ENCODE measurements at places on chromosomes 2 and 18.
A peak's percentile ranks its signal among the peaks of the same experiment; 100 is the strongest.

- no peak for DNase-seq
Measured at GRCh38 chr2:212816267-212816666, 277.7 kb upstream of the ERBB4 start.

GRCh38 chr2:233036162-233036838 is 3.8 kb downstream of the NEU2 start:
- DNase-seq, result no peak

- DNase-seq, result no peak
Measured at GRCh38 chr2:161123531-161124030, 36.6 kb upstream of the TANK start.

DNA sequence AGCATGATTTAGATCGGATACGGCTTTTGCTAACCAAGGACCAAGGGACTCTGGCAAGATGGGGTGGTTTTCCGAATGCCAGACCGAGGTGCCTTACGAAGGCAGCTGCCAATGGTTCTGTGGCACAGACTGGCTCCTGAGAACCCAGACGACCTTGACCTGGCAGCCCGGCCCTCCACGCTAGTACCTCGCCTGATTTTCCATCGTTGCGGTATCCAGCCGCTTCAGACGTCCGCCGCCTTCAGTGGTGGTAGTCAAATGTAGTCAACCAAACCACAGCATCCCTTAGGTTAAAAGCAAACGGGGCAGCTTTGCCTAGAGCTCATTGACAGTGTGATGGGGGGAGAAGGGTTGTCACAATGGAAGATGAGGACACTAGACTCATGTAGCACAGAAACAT is 42.6 kb downstream of the GBX2 start:
- DNase-seq, result no peak

DNA sequence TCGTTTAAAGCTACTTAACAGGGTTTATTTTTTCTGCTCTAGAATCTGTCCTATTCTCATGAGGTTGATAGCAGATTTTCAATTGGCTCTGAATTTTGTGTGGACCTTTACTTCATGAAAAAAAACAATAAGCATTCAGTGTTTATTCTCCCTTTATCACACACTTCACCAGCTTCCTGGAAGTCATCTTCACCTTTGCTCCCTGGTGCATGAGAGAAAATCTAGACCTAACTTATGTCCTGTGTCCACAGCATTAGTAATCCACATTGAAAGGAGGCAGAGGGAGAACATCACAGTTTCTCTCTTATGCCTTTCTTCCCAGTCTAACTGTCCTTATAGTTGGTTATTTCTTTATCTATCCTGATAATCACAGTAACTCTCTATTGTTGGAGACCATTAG is 316.1 kb downstream of the PTH2R start:
- no peak for DNase-seq

DNA sequence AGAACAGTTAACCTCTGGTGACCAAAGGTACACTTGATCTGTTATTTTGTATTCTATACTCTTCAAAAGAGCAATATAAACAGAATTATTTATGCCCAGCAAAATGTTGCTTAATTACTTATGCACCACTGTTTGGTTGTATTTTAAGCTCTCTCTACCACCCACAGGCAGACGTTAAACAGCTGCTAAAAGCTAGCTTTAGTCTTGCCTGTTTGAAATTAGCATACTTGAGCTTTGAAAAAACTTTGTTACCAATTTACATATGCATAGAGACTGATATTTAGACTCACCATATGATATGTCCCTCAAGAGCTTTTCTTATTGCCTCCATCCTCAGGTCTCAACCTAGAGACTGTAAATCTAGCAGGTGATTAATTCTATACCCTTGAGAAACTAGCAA is 426.9 kb downstream of the NR4A2 start:
- no peak for DNase-seq

GRCh38 chr18:11071300-11071699 is 78.1 kb downstream of the PIEZO2 start:
- no peak for DNase-seq

DNA sequence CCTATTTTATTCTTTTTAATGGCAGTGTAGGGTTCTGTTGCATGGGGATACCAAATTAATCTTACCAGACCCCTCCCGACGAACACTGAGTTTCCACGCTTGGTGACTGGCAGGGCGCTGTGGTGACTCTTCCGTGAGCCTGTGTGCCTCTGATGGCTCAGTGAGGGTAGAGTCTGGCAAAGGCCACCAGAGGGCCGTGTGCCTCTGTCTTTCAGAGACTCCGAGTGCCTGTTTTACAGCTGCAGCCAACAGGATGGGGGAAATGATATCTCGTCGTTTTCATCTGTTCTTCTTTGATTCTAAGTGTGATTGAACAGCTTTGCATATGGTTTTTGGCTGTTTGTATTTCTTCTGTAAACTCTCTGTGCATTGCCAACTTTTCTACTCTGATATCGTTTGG is 99.8 kb downstream of the ZNF236 start:
- DNase-seq, result peak; percentile 59

DNA sequence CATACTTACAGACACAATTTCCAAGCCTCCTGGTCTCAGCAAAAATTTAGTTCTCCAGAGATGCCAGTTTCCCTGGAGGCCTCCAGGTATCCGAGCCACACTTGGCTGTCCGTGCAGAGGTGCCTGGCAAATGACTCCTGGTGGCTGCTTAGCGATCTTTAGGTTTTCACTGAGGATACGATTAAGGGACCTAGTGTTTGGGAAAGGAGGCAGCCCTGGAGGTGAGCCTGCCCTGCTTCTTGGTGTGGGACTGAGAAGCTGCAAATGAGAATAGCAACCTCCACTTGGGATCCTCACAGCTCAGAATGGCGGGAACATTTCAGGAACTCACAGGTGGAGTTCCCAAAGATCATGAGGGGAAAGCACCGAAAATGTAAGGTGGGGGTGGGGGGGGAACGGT is 217.6 kb downstream of the ALPK2 start:
- no peak for DNase-seq

- no peak for DNase-seq
Measured at GRCh38 chr2:74501335-74502071, 2.1 kb upstream of the LBX2 start.

DNA sequence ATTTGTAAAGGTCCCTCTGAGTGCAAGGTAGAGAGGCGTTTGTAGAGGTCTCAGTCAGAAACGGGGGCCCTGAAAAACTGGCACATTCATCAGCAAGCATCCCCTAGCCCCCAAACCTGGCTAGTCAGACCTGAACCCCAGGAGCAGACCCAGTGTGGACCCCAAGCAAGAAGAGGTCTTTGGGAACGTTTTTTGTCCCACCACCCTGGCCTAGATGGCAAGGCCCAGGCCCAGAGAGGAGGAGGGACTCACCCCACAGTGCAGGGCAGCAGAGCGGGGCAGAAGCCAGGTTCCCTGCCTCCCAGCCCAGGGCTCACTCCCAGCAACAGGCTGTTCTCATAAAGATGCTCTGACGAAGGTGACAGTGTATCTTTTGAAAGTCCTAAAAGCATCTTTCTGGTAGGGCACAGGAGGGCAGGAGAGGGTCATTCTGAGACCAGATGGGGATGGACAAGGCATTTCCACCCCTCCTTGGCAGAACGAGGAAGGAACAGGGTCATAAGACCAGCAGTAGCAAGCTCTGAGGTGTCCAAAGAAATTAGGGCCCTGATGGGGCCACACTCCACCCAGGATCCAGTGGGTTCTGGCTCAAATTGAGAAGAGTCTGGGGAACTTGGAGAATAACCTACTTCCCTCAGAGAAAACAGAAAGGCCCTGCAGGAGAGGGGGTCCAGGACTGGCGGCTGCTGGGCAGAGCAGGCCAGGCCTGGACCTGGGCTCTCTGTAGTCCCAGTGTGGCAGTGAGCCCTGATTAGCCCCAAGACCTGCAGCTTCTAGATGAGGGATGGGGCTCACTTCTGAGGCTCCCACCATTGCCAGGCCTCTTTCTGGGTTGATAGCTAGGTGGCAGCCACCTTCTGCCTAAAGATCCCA is 18.2 kb downstream of the ADRA2B start:
- no peak for DNase-seq

DNA sequence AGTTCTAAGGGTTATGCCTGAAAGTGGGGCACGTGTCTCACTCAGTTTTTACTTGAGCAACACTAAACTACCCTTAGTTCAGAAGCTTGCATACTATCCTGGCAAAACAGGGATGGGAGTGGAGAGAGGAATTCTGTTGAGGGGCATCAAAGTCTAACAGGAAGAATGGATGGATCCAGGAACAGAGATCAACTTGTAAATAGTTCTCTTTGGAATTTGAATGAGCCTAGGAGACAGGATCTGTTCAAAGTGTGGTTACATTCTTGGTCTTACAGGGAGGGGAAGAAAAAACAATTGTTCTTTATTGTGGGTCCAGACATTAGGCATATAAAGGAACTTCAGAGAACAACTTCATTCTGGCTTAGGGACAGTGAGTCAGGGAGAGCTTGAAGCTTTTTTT is 560.2 kb downstream of the CNTNAP5 start:
- no peak for DNase-seq

GRCh38 chr2:8346208-8346607 is 335.6 kb upstream of the ID2 start:
- peak; percentile 25 for DNase-seq

DNA sequence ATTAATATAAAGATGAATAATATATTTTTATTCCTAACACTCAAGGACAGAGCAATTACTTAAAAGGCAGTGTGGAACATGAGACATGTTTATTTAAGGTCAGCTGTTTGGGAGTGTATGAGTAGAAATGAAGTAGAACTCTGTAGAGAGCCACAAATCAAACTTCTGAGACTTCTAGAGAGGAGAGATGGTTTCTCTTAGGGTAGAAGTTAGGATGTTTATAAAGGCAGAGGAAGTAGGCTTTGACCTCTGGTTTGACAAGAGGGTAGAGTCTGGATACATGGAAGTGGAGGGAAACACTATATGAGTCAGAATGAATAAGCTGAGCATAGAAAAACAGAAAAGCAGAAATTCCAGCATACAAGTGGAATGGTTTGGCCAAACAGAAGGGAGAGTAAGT is 262.1 kb upstream of the KLHL14 start:
- DNase-seq, result no peak

DNA sequence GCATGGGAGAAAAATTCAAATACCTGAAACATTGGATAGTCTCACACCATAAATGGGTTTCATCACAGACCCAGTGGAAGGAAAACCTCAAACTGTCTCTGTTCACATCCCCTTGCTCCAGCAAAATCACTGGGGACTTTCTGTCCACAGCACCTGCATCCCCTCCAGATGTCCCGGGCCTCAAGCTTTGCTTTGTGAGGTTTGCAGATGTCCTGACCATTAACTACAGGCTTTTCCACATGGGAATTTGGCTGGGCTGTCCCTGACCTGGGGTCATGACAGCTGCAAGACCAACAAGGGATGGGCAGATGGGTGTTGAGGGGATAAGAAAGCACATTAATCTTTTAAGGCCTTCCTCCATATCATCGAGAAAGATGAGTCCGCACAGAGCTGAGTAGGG is 427.9 kb downstream of the TXNL1 start:
- DNase-seq, result no peak

DNA sequence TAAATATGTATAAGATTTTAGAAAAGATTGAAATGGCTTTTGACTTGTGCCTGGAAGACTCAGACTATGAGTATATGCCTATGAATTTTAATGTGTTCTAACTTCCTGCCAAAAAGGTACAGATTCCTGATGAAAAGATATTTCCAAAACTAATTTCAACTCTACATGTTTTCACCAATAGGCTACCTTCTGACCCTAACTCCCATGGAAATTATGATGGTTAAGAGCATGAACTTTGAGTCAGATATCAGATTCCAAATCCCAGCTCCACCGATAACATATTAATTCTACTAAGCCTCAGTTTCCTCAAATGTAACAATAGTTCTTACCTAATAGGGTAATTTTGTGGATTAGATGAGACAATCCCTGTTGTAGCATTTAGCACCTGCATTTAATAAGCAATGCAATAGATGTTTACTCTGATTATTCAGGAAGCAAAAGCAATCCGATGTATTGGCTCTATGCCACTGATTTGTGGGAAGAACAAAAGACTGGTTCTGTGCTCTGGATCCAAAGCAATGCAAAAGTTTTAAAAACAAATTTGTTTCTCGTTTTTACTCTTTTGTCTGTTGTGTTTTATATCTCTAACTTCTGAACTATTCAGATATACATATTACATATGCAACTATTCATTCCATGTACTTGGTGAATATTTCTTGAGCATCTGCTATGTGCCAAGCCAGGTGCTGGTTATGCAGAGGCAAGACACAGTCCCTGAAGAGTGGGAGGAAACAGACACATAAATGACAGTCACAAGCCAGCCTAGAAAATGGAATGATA is 115.4 kb downstream of the GATA6 start:
- no peak for DNase-seq

GRCh38 chr18:48296581-48296980 is 112.6 kb downstream of the ZBTB7C start:
- DNase-seq, result no peak

- no peak for DNase-seq
Measured at GRCh38 chr2:105327690-105328089, 1.8 kb downstream of the TGFBRAP1 start.

DNA sequence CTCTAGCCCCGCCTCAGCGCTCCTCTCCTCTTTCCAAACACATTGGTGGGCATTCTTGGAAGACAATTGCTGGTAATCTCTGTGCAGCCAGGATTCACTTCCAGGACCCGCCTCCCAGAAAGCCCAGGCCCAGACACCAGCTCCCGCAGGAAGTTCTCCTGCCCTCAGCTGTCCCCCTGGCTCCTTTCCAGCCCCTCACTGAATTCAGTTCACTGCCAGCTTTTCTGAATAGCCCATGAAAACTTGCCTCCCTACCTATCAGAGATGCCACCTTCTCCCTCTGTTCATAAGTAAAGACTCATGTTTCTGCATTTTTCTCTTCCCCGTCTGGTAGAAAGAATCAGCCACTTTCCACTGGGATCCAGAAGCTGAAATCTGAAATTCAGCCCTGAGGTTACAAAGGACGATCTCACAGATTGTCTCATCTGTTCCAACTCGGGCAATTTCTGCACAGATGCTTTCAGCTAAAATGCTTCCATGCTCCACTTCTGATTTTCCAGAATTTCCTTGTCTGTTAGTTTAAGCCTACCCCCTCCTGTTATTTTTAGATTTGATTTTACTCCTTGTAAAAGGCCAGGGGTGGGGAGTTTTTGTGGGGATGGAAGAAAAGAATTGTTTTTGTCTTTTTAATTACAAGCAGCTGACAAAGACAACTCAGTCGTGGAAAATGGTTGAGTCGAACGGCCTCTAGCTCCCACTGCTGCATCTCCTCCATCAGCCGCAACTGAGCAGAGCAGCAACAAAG is 98.1 kb downstream of the SP3 start:
- no peak for DNase-seq

- no peak for DNase-seq
Measured at GRCh38 chr18:54358495-54359040, 862 bp downstream of the C18orf54 start.

DNA sequence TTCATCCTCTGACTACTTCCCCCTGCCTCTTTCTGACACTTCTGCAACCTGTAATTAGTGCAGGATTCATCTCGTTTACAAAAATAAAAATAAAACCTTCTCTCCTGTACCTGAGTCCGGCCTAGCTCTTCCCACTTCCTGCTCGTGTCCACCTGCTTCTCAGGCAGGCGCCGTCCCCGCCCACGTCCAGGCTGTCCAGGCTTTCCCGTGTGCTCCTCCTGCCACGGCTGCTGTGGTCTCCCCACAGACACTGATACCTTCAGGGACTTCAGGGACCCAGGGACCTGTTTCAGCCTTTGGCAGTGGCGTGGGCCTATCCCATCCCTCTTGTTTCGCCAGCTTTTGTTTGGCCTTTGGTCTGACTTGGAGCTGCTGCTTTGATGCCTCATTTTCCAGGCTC is 272.5 kb downstream of the PHLPP1 start:
- no peak for DNase-seq

GRCh38 chr2:217983276-217984233 is 19.2 kb downstream of the TNS1 start:
- no peak for DNase-seq

GRCh38 chr18:58387716-58388115 is 241.2 kb downstream of the ALPK2 start:
- no peak for DNase-seq
